CD4-positive, alpha-beta T cell treated with Interleukin-4 for 1 hour (primary cell): ENCODE measurements at places on chromosomes 1 and 21.

DNA sequence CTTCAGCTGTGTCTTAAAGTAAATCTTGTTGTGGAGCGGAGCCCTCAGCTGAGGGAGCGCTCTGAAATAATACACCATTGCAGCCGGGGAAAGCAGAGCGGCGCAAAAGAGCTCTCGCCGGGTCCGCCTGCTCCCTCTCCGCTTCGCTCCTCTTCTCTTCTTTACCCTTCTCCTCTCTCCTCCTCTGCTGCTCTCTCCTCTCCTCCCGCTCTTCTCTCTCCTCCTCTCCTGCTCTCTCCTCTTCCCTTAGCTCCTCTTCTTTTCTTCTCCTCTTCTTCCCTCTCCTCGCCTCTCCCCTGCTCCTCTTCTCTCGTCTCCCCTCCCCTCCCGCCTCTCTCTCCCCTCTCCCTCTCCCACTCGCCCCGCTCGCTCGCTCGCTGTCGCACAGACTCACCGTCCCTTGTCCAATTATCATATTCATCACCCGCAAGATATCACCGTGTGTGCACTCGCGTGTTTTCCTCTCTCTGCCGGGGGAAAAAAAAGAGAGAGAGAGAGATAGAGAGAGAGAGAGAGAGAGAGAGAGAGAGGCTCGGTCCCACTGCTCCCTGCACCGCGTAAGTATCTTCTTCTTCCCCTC is at the start of gene PROX1:
TSS of gene PROX1 (plus strand) at position 47 of the 580 bp plus-strand sequence. CDS start 8,563 bp downstream, outside the sequence.
- DNase-seq: no peak

- peak; percentile 10 for DNase-seq
These were observed 80.2 kb downstream of the COLGALT2 start for GRCh38 chr1:183957216-183957830.

GRCh38 chr21:46081862-46082712 is 15.8 kb upstream of the COL6A2 start:
- DNase-seq: no peak

GRCh38 chr1:223703668-223704013 is 8.7 kb upstream of the CAPN2 start:
- DNase-seq: no peak

- DNase-seq: no peak
These were observed 538.0 kb downstream of the LTN1 start for GRCh38 chr21:28454564-28455252.

DNA sequence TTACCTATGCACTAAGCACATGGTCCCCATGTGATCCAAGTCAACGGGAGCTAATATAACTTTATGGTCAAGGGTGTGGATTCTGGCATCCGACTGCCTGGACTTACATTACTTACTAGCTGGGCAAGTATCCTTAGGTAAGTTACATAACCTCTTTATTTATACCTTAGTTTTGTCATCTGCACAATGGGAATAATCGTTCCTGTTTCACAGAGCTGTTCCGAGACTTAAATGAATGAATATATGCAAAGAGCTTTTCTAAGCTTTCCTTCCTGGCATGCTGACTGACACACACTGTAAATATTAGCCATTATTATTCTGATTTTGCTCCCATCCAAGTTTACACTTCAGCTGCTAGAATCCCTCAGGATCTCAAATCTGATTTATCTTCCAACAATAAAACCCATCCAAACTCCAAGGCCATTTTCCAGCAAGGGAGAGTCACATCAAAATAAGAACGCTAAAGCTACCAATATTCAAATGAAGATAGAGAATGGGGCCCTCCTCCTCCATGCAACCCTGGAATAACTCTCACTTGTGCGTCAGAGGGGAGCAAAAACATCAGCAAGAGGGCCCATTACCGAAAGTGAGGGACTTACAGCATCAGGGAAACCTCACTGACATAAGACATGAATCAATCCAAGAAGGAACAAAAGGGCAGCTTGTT is 115.6 kb upstream of the KAZN start:
- DNase-seq: no peak

GRCh38 chr1:23466423-23466989 is 17.5 kb downstream of the ASAP3 start:
- DNase-seq: no peak

DNA sequence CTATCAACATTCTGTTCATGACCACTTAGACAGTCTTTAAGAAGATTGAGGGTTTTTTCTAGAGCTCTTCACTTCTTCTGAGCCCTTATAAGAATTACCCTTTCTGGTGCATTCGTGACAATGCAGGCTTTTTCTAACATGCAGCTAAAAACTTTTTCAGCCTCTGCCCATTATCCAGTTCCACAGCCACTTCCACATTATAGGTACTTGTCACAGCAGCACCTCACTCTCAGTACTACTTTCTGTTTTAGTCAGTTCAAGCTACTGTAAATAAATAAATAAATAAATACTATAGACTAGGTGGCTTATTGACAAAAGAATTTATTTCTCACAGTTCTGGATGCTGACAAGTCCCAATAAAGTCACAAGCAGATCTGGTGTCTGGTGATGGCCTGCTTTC is 284.4 kb upstream of the PKN2 start:
- no peak for DNase-seq

GRCh38 chr1:239655023-239655422 is 268.7 kb downstream of the CHRM3 start:
- DNase-seq: no peak

DNA sequence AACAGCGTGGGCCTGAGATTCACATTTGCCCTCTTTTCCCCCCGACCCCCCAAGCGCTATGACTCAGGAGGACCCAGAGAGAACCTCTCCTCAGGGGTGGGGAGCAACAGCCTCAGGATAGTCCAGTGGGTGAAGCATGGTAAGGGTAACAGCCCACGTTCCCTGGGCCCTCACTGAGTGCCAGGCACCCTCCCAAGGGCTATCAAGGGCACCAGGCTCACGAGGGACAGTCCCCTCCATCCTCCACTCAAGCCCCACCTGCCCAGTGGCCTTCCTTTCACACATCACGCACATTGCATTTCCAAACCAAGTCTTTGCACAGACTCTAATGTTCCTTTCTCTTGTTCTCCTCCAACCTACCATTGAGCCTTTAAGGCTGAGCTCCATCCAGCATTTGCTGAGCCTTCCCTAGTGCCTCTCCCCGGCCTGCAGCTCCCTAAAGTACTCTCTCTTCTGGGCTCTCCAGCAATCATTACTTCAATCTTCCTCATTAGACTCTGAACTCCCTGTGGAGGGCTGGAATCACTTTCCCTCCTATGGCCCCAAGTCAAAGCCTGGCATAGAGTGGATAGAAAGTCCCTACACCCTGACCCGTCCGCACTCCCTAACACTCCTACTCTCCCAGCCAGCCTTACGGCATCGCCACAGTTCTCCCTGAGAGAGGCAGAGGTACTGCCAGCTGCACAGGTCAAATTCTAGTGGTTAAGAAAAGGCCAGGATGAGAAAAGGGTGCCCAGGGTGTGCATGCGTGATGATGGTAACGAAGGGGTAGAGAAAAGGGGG is 1.0 kb downstream of the AKR7A2 start:
- no peak for DNase-seq

DNA sequence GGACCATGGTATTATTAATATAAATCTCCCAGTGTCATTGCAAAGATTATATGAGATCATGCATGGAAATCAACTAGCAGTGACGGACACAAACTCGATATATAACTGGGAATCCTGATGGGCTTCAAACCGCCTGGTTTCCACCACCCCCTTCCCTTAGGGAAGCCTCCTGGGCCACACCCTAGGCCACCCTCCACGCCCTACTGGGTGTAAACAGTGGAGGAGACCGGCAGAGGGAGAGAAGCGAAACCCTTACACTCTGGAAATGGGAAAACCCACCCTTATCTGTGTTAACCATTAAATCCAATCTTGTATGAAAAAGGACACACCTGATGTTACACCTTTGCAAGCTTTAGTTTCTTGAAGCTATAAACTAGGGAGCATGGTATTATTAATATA is 595 bp upstream of the ZNHIT6 start:
- DNase-seq: no peak

DNA sequence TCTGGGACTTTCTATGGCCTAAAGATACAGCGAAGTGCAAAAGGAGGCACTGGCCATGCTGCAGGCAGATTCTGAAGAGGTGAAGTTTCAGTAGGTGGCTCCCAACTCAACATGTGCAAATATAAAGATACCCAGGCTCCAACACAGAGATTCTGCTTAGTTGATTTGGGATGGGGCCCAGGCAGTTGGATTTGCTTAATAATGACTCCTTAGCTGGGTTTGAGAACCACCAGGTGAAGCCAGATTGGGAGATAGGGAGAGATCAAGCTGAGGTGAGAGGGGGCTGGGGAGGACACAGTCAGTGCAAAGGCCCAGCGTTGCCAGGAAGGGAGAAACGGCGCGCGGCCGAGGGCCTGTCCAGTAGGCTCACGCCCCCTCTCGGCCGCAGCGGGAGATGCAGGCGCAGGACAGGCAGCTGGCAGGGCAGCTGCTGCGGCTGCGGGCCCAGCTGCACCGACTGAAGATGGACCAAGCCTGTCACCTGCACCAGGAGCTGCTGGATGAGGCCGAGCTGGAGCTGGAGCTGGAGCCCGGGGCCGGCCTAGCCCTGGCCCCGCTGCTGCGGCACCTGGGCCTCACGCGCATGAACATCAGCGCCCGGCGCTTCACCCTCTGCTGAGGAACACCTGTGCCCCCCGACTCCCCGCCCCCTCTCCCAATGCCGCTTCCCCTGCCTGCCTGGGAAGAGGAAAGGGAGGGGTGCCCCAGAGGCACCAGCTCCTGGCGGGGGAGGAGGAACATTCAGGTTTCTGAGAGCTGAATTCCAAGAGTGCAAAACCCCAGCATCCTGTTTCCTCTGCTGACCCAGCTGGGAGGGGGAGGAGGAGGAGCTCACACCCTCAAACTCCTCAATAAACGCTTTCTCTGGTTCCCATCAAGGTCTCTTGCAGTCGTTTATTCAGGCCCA is 1.2 kb downstream of the FAM167B start:
- peak; percentile 80 for DNase-seq

DNA sequence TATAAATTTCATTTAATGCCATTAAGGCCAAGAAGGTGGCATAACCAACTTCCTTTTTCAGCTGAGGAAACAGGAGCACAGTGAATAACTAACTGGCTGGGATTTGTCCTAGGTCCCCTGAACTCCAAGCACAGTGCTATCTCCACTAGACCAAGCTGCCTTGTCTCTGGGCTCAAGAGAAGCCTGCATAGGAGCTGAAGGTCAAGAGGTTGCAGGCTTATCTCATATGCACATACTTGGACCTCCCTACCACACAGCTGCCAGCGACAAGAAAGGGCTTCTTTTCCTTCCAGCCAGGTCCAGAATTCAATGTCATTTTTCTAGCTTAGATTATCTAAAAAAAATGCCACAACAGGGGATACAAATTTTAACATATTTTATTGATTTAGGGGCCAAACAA is 27.1 kb downstream of the AK2 start:
- DNase-seq: no peak

GRCh38 chr1:242178924-242179708 is 180.2 kb upstream of the MAP1LC3C start:
- DNase-seq: no peak

- no peak for DNase-seq
These were observed 44.0 kb upstream of the TARDBP start for GRCh38 chr1:10968411-10968826.

- no peak for DNase-seq
These were observed 1291.5 kb upstream of the B3GALT2 start for GRCh38 chr1:194477908-194478307.
